Activated CD4-positive, alpha-beta T cell treated with anti-CD3 and anti-CD28 coated beads, Interleukin-2, amount 50 U/mL, for 24 hours (primary cell): ENCODE measurements at places on chromosomes 16 and 17.

GRCh38 chr17:71870546-71870862 lies 250.3 kb upstream of the SOX9 start:
- DNase-seq = no peak

DNA sequence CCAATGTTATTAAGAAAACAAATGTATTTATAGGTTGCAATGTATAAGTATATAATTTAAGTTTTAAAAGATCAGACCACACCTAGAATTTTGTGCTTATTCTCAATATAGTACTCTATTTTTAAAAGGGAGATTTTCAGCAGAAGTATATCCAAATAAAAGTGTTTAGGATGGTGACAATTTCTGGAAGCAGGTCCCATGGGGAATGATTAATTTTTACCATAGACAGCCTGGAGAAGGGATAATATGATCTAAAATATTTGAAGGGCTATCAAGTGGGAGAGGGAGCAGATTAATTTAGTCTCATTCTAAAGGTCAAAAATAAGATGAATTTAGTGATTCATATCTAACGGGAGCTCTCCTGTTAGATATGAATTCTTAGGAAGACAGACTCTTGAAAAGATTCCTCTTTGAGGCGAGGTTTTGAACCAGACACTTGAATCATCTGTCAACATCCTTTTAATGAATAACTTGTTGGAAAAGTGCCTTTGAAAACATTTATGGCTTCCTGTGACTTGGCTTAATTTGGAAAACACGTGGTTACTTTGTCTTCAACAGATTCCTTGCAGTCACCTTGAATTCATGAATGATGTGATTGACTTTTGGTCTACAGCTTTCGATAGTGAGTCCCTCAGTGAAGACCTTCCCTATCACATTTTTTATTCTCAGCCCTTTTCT lies 29.3 kb upstream of the SMIM36 start:
- DNase-seq = no peak

GRCh38 chr17:4204710-4205173 lies 59.0 kb downstream of the ANKFY1 start:
- DNase-seq = no peak

DNA sequence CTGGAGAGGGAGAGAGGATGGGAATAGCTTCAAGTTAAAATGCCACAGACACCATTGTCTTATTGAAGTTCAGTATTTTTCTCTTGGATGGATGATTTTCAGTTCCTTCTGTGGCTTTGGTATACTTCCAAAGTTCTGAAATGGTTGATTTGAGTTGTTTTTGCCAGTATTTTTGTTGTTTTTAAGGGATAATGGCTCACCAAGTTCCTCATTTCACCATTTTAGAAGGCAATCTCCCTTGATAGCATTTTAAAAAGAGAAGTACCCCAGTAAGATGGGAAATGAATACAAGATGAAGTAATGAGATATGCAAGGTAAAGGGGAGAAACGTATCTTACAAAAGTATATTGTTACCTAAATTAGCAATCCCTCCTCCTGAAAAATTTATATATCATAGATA lies 18.5 kb upstream of the SPDYE4 start:
- DNase-seq = no peak

- no peak for DNase-seq
These were observed 34.9 kb downstream of the TOM1L2 start for GRCh38 chr17:17937201-17937853.
